ENCODE measurements at places on chromosomes 3 and 15.

GRCh38 chr3:63654211-63654610, 1.7 kb downstream of the SNTN start:
- no peak for DNase-seq

DNA sequence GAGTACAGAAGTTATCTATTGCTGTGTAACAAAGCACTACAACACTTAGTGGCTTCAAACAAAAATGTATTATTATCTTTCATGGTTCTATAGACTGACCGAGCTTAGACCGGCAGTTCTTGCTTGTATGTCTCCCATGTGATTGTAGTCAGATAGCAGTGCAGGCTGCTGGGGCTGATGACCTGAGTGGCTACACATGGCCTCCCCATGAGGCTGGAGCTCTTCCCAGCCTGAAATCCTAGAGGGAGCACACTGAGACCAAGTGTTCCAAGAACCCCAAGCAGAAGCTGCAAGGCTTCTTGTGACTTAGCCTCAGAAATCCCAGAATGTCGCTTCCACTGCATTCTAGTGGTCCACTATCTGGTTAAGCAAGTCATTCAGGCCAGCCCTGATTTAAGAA, 141.2 kb upstream of the TLE3 start:
- no peak for DNase-seq

DNA sequence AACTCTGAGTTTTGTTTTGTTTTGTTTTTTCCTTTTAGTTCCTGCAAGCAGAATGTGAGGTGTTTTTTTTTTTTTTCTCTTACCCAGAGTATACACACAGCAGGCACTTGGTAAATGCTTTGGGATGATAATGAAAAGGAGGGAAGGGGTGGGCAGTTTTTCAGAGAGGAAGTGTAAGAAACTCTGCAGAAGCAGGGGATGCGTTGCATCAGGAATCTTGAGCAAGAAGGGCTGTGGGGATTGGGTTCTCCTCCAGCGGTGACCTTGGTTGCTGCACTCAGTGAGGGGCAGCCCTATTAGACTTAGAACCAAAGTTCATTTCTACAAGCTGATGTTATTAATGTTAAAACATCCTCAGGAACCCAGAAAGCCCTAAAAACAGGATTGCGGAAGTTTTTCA, 32.2 kb upstream of the TMEM158 start:
- DNase-seq: no peak

DNA sequence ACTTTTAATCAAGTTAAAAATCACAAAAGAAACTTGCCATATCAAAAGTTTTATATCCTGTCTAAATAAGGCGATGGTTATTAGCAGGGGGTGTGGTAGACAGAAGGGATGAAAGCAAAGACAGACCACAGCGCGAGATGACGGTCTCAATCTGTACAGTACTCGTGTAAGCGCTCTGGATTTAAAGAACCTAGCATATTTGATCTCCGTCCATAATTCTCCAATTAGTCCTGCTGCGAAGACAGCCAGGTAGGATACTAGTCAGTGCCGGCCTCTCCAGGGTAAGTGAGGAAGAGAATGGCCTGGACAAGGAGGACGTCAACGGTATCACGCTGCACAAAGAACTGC, 701 bp downstream of the SGO1 start:
- no peak for DNase-seq

DNA sequence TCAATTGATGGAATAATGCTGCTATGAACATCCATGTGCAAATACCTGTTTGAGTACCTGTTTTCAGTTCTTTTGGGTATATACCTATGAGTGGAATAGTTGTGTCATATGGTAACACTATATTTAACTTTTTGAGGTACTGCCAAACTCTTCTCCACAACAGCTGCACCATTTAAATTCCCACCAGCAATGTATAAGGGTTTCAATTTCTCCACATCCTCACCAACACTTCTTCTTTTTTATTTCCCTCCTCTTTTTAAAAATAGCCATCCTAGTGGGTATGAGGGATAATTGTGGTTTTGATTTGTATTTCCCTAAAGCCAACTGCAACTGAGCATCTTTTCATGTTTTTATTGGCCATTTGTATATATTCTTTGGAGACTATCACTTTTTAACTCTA, 31.3 kb upstream of the ARHGEF3 start:
- no peak for DNase-seq

DNA sequence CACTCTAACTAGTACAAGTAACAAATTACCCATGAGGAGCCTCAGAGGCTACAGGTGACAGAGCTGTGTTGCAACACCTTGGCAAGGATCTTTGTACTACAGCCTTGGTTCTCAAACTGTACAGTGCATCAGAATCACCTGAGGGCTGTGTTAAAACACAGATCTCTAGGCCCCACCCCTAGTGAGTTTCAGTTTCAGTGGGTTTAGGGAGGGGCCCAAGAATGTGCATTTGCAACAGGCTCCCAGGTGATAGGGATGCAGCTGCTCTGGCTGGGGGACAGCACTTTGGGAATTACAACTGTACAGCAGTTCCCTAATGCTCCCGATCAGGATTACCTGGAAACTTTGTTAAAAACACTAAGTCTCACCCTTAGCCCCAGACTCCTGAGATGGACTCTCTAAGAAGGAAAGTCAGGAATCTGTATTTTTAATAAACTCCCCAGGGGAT, 66.1 kb upstream of the NR2F2 start:
- DNase-seq: no peak

DNA sequence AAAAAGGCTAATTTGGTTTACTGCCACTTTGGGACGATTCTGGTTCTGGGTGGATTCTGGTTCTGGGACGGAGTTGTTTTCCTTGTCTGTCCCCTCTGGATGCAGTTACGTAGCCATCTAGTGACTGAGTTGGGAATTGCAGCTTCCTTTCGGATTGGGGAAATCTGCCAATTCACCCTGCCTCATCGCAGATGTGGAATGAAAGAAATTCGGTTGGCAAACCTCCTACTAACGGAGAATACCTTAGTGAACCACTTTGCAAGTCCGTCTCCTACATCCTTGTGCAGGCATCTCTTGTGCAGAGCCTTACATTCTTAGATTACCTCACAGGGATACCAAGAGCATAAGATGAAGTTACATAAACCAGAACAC, 31.5 kb upstream of the AP4E1 start:
- peak; percentile 51 for DNase-seq

GRCh38 chr15:48548455-48548854, 97.1 kb downstream of the FBN1 start:
- DNase-seq: no peak

- DNase-seq: no peak
Measured at GRCh38 chr3:194787650-194788049, 102.0 kb downstream of the FAM43A start.

- no peak for DNase-seq
Measured at GRCh38 chr3:69542089-69542804, 156.4 kb upstream of the FRMD4B start.

DNA sequence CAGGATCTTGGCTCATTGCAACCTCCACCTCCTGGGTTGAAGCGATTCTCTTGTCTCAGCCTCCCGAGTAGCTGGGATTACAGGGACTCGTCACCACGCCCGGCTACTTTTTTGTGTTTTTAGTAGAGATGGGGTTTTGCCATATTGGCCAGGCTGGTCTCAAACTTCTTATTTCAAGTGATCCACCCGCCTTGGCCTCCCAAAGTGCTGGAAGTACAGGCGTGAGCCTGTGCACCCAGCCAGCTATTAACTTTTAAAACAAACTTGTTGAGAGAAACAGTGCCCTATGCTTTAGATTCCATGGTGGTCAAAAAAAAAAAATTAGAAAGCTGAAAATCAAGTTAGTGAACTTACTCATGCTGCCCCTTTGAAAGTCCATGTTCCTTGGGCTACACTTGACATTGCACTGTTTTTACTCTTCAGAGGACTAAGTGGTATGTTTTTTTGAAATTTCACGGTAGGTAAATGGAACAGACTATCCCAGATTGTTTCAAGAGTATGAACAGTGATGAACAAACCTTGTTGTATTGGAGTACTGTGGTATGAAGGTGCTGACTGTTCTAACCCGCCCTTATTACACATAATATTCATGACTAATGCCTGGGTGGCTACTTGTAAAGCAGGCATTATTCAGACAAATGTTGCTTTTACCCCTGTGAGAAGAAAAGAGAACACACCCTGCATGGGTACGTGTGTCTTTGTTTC, 206.9 kb downstream of the KLHL25 start:
- no peak for DNase-seq

DNA sequence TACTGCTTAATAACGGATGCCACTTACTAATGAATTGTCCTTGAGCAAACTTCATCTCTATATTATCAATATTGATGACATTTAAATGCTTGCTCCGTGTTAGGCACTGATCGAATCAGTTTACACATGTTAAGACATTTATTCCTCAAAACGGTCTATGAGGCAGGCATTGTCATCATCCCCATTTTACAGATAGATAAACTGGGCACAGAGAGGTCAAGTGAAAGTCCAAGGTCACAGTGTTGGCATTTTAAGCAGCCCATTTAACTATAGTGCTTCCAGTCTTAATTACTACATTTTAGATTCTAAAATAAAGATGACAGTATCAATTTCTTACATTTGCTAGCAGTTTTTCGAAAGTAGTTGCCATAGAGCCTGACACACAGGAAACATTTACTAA, 966 bp upstream of the ABI3BP start:
- DNase-seq: no peak

- no peak for DNase-seq
Measured at GRCh38 chr15:71666763-71667620, 143.4 kb upstream of the NR2E3 start.

DNA sequence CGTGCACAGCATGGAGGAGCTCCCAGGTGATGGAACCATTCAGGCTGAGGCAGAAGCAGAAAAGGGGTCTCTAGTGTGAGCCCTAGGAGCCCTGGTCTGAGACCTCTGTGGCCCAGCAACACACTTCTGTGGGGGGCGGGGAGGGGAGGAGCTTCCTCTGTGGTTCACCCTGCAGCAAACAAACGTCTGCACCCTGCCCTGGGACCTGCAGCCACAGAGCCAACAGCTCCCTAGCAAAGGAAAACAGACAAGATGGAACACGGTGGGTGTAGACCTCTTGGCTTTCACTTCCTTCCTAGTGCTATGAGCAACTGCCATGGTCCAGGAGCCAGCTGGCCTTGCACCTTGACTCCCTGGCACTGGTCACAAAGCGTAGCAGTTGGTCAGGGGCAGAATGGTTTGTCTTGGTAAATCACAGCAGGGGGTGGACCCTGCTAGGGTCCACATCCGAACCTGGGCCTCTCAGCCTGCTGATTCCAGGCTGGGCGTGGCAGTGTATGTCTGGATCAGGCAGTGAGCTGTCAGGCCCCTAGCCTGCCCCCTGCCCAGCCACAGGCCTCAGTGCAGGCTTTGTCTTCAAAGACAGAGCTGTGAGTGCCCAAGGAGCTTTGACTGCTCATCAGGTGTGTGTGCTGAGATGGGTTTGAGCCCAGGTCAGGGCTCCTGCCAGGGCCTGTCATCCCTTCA, 6.7 kb downstream of the AMIGO3 start:
- no peak for DNase-seq

DNA sequence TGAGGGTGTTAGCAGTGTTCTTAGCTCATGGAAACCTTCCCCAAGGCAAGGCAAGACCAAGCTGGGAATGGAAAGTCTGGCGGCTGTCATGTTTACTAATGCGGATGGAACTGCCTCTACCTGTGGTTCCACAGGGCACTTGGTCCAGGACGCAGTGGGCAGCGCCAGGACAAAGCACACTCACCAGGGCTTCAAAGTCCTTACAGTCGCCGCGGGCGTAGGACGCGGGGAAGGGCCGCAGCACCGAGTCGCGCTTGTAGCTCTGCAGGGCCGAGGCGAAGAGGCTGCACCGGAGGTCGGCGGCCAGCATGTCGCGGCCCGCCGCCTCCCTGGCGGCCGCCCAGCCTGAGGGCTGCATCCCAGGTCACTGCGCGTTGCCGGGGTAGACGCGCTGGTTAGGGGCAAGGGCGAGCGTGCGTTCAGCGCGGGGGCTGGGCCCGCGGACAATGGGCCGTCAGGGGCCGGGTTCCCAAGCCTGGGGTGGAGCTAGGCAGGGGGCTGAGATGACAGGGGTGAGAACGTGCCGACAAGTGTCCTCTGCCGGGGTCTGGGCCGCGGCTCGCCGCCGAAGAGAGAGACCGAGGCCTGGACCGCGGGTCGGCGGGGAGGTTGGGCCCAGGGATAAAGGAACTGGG, 497 bp downstream of the PARP16 start:
- no peak for DNase-seq

GRCh38 chr3:189103208-189103607, 68.6 kb upstream of the TPRG1 start:
- no peak for DNase-seq

- DNase-seq: no peak
Measured at GRCh38 chr15:62962101-62962995, 80.2 kb upstream of the TPM1 start.

DNA sequence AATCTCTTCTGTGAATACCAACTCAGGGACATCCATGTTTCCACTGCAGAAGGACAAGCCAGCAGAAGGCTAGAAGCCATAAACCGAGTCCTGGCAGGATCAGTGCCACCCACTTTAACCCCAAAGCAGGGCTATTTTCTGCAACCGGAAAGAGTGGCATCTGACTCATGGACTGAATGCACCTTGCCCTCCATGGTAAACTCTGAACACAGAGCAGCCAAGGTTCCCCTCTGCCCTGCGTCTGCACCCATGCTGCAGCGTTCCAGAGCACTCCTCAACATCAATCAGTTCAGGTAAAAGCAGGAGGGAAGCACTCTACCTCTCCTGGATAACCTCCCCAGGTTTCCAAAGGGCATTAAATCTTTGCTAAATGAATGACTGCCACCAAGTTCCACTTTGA, 801 bp upstream of the NGRN start:
- no peak for DNase-seq

DNA sequence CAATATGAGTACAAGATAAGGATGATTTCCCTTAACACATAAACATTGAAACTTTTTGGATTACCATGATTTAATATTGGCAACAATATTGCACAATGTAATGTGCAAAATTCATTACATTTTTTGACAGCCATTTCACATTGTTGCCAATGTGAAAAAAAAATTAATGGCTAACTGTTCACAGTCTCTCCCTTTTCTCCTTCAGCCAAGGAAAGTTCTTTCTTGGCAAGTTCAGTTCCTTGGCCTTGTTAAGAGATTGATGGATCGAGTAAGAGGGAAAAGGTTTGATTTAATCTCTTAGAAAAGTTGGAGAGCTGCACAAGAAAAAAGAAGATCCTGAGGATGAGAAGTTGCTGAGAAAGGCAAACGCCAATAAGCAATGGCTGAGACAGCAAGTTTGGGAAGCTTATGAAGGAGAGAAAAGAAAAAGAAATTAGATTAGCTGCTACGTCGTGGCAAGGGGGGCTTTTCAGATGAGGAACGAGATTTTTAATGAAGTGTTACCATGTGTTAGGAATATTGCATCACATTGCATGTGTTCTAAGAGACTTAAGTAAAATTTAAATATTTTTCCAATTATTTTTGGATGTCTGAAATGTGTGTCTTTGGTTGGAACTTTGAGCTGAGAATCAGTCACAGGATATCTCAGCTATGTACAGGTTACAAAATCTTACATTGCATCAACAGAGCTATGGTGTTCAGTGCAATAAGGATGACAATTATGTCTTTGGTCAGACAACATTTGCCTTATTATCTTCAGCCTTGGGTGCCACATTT, 61.4 kb upstream of the ZNF280D start:
- DNase-seq: no peak
